ENCODE measurements at places on chromosomes 5 and 9.
A peak's percentile ranks its signal among the peaks of the same experiment; 100 is the strongest.

GRCh38 chr5:175246889-175247520, 197.0 kb downstream of the DRD1 start:
- H3K27ac ChIP-seq = no peak overlapping the region
- H3K4me1 ChIP-seq = no peaks in the 10 kb centered on the region
- DNase-seq = no peak
- H3K27me3 ChIP-seq = no peaks in the 10 kb centered on the region

GRCh38 chr5:176772271-176773210, 37.8 kb upstream of the UNC5A start:
- H3K36me3 ChIP-seq = no peaks in the 10 kb centered on the region
- H3K4me1 ChIP-seq = no peaks in the 10 kb centered on the region
- H3K4me3 ChIP-seq = no peak overlapping the region
- H3K27me3 ChIP-seq = peaks cover 14% of the 10 kb centered on the region

DNA sequence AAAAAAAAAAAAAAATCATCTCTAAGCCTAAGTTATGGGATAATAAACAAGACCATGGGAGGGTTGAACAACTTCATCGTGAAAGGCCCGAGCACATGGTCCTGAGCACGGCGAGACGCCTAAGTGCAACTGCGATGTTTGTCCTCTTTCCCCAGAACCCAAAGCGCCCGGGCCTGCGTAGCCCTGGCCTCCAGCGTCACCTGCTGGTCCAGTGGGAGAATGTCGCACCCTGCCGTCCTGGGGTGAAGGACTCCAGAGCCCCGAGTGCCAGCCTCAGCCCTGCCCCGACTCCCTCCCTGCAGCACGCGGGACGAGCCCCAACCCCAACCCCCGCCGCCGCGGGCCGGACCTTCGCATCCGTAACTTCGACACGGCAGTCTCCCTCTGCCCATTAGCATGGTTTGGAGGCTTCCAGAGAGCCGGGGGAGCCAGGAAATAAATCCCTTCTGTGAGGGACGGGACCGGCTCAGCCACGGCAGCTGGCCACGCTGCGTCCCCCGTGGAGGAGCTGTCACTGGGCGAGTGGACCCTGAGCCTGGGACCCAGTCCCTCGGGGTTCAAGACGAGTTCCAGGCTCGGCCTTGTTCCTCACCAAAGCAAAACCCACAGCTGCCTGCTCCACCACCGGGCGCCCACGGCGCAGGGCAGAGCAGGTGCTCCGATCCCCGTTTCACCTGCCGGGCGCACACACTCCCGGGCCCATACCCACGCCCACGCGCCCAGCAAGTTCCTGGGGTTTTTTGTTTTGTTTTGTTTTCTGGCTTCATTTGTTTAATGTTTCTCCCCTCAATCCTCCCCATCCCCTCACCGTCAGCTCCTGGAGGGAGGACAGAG, 132.5 kb upstream of the HAND1 start:
- DNase-seq = peak; percentile 24
- peaks cover 9% of the 10 kb centered on the region for H3K27me3 ChIP-seq
- no peaks in the 10 kb centered on the region for H3K36me3 ChIP-seq
- H3K27ac ChIP-seq = no peak overlapping the region
- H3K4me3 ChIP-seq = no peak overlapping the region

- no peak for DNase-seq
- no peak overlapping the region for H3K4me3 ChIP-seq
- H3K27me3 ChIP-seq = no peaks in the 10 kb centered on the region
- H3K36me3 ChIP-seq = no peaks in the 10 kb centered on the region
- H3K4me1 ChIP-seq = no peaks in the 10 kb centered on the region
Measured at GRCh38 chr9:12715268-12715667, 22.1 kb downstream of the TYRP1 start.

DNA sequence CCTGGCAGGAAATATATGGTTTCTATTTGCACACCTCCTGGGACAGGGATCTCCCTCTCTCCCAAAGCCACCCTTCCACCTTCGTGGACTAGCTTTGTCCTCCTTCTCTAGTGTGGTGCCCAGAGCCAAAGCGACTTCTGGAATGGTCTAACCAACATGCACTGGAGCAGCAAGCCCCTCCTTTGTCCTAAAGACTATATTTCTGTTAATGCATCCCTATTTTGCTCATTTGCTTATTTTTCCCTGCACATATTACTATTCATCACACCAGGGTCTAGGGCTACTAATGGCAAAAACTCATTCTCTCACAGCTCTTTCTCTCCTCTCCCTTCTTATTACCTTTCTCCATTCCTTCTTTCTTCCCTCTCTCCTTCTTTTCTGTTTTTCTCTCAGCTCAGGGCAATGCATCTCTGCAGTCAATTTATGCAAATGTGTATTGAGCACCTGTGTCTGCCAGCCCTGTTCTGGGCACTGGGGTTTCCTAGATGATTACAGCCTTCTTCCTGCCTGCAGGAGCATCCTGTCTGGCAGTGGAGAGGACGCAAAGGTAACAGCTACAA, 2.8 kb upstream of the NEURL1B start:
- no peak overlapping the region for H3K27ac ChIP-seq
- peaks cover 6% of the 10 kb centered on the region for H3K4me1 ChIP-seq
- H3K27me3 ChIP-seq = peaks cover 6% of the 10 kb centered on the region

GRCh38 chr5:68423154-68423811, 207.7 kb downstream of the PIK3R1 start:
- DNase-seq = no peak
- H3K36me3 ChIP-seq = no peaks in the 10 kb centered on the region
- H3K27me3 ChIP-seq = no peaks in the 10 kb centered on the region
- peak overlapping the region; percentile 56 for H3K27ac ChIP-seq
- H3K4me3 ChIP-seq = no peak overlapping the region
- peaks cover 18% of the 10 kb centered on the region for H3K4me1 ChIP-seq

DNA sequence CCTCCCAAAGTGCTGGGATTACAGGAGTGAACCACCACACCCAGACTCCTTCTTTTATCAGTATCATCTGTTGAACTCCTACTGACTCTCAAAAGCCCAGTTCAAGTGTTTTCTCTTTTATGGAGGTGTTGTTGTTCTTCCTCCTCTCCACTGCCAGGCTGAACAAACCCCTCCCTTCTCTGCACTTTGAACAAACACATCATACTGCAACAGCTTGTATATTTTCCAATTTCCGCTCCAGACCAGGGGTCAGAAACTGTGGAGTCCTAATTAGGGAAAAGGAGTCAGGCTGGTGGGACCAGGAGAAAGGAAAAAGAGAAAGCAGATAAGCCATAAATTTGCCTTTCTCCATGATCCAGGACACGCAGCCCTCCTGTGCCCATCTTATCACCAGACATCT, 148.1 kb upstream of the HMHB1 start:
- DNase-seq = no peak
- H3K4me1 ChIP-seq = no peaks in the 10 kb centered on the region
- no peaks in the 10 kb centered on the region for H3K36me3 ChIP-seq

GRCh38 chr9:37790096-37790495, 5.2 kb upstream of the EXOSC3 start:
- no peaks in the 10 kb centered on the region for H3K27me3 ChIP-seq
- no peaks in the 10 kb centered on the region for H3K4me1 ChIP-seq
- H3K27ac ChIP-seq = no peak overlapping the region
- no peak overlapping the region for H3K4me3 ChIP-seq
- no peaks in the 10 kb centered on the region for H3K36me3 ChIP-seq
- no peak for DNase-seq

- no peaks in the 10 kb centered on the region for H3K27me3 ChIP-seq
- no peak overlapping the region for H3K27ac ChIP-seq
- H3K4me1 ChIP-seq = no peaks in the 10 kb centered on the region
- no peak for DNase-seq
- no peaks in the 10 kb centered on the region for H3K36me3 ChIP-seq
Measured at GRCh38 chr5:168365581-168366081, 74.2 kb downstream of the WWC1 start.

GRCh38 chr9:70634696-70635095, 220.2 kb upstream of the KLF9 start:
- H3K4me3 ChIP-seq = no peak overlapping the region
- DNase-seq = no peak

Measured in CD8-positive, alpha-beta memory T cell (primary cell).